CD4-positive, CD25-positive, alpha-beta regulatory T cell (primary cell): ENCODE measurements at places on chromosomes 5 and 9. TPM values are rescaled to one million over a fixed set of nuclear protein-coding genes. Genes with fewer than 3 reads are reported as not detected.

DNA sequence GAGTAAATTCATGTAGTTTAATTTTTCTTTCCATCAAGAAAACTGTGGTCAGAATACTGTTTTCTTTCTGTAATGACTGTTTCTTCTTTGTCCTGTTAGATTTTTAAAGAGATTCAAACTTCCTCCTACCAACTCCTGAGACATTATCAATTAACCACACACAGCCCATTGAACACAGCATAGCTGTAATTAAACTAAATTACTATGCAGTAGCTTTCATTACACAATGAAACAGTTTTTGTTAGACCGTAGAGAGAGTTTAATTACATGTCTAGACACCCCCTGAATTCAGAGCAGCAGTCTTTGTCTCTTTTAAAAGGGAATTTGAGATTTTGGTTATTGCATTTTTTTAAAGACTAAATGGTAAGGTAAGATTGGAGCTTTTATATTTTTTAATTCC is 77.5 kb downstream of the STARD4 start:
- no peak overlapping the region for H3K27ac ChIP-seq
- H3K36me3 ChIP-seq: peaks cover 10% of the 10 kb centered on the region
- DNase-seq: no peak

DNA sequence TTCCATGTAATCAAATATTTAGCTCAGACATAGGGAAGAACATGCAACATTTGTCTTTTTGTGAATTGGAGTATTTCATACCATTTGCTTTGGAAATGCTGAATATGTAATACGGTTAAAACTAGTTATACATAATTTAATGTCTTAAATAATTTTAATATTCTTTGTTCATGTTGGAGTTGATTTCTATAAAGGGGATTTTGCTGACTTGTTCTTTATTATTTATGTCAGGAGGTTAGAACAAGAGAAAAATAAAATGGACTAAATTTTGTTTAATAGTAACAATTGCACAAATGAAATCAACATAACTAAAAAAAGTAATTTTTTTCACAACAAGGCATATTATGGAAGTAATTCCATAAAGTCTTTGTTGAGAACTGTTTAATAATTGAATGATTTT is 170.0 kb upstream of the CDH18 start:
- no peak for DNase-seq
- no peak overlapping the region for H3K27ac ChIP-seq
- H3K27me3 ChIP-seq: no peaks in the 10 kb centered on the region
- no peaks in the 10 kb centered on the region for H3K4me1 ChIP-seq
- H3K4me3 ChIP-seq: no peak overlapping the region

- H3K27me3 ChIP-seq: no peaks in the 10 kb centered on the region
Measured at GRCh38 chr5:31449174-31449573, 82.7 kb downstream of the DROSHA start.

DNA sequence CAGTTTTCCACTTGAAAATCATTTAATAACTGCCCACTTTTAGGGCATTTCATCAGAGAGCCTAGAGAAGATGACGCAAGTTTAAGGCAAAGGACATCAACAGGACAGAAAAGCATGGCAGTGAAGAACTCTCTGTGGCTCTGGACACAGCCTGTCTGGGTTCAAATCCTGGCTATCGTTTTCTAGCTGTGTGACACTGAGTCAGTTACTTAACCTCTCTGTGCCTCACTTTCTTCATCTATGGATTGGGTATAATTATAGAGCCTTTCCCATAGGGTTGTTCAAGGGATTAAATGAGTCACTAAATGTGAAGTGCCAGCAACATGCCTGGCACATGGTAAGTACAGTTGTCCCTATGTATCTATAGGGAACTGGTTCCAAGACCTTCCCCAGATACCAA is 6.7 kb downstream of the MYO10 start:
- no peak overlapping the region for H3K27ac ChIP-seq
- no peak overlapping the region for H3K4me3 ChIP-seq
- H3K4me1 ChIP-seq: no peaks in the 10 kb centered on the region
- peaks cover 17% of the 10 kb centered on the region for H3K27me3 ChIP-seq
- no peak for DNase-seq
- H3K36me3 ChIP-seq: no peaks in the 10 kb centered on the region

Gene APBA1
- total RNA-seq: 0.20 TPM
